ENCODE measurements at places on chromosomes 7 and 10.

DNA sequence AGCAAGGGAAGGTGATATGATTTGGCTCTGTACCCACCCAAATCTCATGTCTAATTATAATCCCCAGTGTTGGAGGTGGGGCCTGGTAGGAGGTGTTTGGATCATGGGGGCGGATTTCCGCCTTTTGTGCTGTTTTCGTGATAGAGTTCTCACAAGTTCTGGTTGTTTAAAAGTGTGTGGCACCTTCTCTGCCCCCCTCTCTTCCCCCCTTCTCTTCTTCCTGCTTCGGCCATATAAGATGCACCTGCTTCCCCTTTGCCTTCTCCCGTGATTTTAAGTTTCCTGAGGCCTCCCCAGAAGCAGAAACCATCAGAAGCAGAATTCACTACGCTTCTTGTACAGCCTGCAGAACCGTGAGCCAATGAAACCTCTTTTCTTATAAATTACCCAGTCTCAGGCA, 21.1 kb downstream of the BTRC start:
- no peak for DNase-seq

- no peak for DNase-seq
Observed at GRCh38 chr10:71731791-71732190, 12.2 kb upstream of the C10orf105 start.

- DNase-seq, result no peak
Observed at GRCh38 chr7:108637049-108637621, 67.5 kb downstream of the DNAJB9 start.

GRCh38 chr10:122503886-122504609, 42.7 kb downstream of the HTRA1 start:
- no peak for DNase-seq

Measured in GM12892 (cell line).